ENCODE measurements at places on chromosomes 13 and 19.

- peak; percentile 64 for DNase-seq
These were observed 8.2 kb downstream of the GPC5 start for GRCh38 chr13:91406619-91407018.

DNA sequence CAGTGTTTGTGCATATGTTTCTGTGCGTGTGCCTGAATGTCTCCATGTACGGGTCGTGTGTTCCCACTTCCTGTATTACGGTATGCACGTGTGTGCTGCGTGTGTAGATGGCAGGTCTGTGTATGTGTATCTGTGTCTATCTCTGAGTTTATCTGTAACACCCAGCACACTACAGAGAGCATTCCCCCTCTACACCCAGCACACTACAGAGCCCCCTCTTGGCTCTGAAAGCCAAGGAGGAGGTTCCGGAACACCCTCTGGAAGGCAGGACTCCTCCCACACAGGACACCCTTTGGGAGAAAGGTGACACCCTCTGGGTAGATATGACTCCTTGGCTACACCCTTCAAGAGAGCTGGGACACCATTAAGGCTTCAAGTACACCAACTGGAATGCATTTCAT lies 2.1 kb upstream of the ERFL start:
- DNase-seq, result no peak

DNA sequence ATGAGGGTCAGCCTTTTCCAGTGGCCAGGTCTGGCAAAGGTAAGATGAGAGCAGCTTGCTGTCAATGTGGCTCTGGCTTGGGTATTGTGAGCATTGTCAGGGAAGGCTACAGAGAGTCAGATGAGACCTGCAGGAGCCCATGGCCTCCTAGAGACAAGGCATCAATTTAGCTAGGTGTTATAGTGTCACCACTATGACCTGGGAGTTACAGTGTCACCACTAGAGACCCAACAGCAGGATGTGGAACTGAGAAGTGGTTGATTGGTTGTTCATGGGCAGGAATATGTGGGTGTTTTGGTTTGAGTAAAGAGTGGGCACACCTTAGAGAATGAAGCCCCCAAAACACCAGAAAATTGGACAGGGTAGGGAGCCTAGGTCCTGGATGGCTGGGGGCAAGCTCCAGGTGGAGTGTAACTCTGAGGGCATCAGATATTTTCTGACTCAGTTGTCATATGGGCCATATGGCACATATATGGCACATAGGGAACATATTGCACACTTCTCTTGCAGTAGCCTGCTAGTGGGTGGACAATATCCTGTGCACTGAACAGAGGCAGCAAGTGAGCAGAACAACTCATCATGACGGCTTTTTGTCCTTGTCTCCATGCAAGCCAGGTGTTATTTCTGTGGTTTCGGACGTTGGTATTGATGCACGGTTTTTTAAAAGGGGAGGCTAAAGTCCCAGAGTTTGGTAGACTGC lies 46.3 kb upstream of the CEACAM21 start:
- DNase-seq, result no peak

- DNase-seq, result no peak
These were observed 69.2 kb downstream of the NALCN start for GRCh38 chr13:101346942-101347728.

DNA sequence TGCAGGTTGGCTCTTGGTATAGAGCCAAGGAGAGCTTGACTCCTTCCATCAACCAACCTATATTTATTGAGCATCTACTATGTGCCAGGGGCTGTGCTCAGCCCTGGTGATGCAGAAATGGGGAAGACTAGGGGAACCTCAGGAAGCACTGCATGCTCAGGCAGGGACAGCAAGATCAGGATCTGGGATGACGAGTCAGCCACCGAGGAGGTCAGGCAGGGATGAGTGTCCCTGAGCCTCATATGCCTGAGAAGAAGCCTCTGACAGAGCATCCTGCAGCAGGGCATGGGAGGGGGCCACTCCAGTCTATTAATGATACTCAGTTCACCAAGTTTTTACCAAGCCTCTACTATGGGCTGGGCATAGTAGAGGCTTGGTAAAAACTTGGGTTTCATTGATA lies 158.1 kb downstream of the KATNAL1 start:
- no peak for DNase-seq

- no peak for DNase-seq
These were observed 81.2 kb downstream of the NHLRC3 start for GRCh38 chr13:39119422-39119821.

DNA sequence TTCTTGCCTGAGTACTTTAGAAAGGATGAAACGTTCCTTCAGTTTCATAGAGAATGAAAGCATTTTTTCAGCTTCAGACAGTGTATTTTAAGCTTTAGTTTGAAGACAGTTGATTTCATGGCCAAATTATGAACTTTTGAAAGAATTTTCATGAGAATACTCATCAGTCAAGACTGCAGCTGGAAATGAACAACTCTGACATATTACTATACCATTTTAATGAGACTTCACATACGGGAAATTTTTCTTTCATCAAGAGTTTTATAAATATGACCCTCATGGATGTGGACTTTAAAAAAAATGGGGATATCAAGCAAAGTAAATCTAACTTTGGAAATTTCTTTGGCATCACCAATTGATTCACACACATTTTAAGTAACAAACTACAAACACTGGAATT lies 6.4 kb downstream of the LATS2 start:
- DNase-seq, result no peak

GRCh38 chr13:102277286-102277685 lies 124.6 kb downstream of the FGF14 start:
- no peak for DNase-seq

DNA sequence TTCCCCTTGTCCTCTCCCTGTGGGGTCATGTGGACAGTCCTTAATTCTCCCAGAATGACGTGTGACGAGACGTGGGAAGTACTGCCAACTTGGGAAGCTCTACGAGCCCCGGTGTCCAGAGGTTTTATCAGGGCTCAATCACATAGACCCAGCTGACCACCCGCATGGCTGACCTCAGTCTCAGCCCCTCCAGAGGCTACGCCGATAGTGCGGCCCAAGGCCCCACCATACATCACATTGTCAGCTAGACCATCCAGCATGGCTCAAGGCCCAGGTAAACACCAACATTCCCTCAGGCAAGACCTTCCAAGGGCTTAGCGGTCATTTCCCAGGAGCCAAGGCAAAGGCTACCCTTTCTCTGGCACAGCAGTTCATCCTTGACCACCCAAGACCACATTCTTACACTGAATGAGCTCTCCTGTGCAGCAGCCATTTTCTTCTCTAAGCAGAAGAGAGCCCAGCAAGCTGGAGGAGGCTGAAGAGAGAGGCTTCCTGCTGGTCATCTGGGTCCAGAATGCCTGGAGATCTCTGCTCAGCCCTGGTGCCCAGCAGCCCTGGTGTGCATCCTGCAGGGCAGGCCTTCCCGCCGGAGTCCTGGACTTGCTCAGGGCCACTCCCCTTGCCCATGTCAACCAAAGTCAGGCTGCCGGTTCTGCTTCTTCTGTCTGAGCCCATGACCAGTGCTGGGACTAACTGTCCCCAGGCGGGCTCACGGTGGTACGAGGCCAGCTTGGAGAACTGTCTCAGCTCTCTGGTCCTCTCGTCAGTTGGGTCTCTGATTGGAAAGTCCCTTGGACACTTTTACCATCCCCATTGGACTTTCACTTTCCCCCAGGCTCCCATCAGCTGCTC lies 7.9 kb upstream of the F10 start:
- no peak for DNase-seq

GRCh38 chr13:41631296-41631965 lies 174.1 kb downstream of the RGCC start:
- DNase-seq, result no peak

GRCh38 chr19:3550947-3551791 lies 6.2 kb downstream of the MFSD12 start:
- DNase-seq, result no peak

GRCh38 chr13:46871557-46871956 lies 25.3 kb downstream of the HTR2A start:
- no peak for DNase-seq

- no peak for DNase-seq
These were observed 134.5 kb downstream of the LMO7 start for GRCh38 chr13:75770592-75771011.

GRCh38 chr13:46045424-46045823 lies 7.1 kb downstream of the ZC3H13 start:
- no peak for DNase-seq

DNA sequence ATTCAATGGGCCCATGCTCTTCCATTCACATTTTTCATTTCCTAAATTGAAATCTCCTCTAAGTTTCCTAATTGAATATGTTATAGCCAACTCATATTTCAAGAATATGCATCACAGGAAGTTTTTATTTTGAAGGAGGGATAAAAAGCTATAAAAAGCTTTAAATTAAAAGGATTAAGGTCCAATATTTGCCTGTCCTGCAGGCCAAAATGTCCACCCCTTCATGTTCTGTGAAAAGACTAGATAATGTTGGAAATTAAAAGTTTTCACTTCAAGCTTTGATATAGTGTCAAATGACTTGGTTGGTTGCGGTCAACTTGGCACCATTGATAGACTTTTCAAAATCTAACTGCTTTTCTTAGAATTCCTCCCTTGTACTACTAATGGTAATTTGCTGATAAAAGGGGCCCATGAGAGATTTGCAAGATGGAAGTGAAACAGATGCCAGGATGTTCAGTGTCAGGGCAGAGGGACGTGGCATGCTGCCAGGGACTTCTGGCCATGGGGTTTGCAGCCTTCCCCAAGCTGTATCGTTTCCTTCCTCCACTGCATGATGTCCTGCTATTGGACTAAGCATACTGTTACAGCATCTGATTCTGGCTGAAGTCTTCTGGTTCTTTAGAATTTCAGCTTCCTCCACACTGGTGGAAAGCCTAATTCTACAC lies 547.3 kb upstream of the MIR17HG start:
- no peak for DNase-seq

- DNase-seq, result no peak
These were observed 28.3 kb downstream of the ZNF507 start for GRCh38 chr19:32373585-32374295.

- no peak for DNase-seq
These were observed 458.9 kb downstream of the COG6 start for GRCh38 chr13:40114305-40114896.

DNA sequence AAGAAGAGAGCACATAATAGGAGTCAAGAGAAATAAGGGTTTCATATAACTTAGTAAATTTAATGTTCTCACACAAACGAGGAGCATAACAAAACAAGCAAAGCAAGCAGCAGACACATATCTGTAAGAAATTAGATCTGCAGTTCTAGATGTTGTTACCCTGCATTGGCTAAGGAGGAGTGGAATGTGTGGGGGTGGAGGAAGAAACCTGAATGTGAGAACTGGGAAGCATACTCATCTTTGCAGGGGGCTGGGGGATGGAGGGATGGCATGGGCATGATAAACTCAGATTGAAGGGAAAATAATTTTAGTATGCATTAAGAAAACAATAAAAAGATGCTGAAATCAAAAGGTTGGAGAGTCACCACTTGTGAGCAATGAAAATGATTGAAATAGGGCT lies 255.0 kb downstream of the LIG4 start:
- DNase-seq, result no peak

DNA sequence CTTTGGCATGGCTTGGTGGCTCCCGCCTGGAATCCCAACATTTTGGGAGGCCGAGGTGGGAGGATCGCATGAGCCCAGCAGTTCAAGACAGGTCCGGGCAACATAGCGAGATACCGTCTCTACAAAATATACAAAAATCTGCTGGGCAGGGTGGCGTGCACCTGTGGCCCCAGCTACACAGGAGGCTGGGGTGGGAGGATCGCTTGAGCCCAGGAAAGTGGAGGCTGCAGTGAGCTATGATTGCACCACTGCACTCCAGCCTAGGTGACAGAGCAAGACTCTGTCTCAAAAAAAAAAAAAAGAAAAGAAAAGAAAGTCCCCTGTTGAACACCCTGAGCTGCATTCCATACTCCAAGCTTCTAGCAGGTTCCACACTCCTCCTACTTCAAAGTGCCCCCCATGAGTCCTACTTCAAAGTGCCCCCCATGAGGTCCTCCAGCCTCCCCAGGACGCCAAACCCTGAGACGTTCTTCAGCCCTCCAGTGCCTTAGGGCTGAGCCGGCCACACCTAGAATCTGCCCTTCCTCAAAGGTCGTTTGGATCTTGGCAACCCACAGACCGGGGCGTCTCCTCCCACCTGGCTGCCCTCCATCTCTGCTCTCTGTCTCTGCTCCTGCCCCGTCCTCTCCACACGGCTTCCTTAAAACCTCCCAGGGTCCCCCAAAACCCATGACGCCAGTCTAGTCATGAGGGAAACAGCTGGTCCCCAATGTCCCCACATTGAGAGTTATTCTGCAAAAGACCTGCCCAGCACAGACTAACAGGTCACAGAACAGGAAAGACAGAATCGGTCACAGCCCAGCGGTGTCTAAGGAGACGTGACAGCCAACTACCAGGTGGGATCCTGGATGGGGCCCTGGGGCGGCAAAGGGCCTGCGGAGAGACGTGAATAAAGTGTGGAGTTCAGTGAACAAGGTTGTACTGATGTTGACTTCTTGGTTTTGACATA lies 4.8 kb downstream of the TJP3 start:
- no peak for DNase-seq

- no peak for DNase-seq
These were observed 131.4 kb downstream of the TNFRSF19 start for GRCh38 chr13:23701636-23702035.

- no peak for DNase-seq
These were observed 72.3 kb downstream of the C1QTNF9 start for GRCh38 chr13:24381541-24382265.

DNA sequence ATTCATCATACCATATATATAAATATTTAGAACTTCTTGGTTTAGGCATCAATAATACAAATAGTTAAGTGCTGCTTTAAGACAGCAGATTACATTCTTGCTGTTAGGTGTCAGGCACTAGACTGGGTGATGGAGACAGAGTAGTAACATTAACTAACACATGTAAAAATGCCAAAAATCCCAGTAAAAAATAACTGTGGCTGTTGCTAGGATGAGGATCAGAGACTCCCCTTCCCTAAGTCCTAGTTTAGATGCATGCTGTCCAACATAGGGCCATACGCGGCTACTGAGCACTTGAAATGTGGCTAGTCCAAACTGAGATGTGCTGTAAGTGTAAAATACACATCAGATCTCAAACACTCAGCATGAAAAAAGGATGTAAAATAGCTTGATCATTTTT lies 94.7 kb downstream of the CDADC1 start:
- DNase-seq, result no peak

- no peak for DNase-seq
These were observed 349.2 kb upstream of the KLHL1 start for GRCh38 chr13:70457474-70457873.

DNA sequence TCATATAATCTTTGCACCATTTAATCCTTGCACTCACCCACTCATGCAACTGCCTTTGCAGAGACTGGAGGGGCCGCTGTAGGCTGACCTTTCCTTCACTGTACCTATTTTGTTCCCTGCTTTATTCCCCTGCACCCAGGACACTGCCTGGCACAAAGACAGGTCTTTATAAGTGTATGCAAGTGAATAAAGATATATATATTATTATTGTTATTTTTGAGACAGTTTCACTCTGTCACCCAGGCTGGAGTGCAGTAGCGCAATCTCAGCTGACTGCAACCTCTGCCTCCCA lies 3.8 kb downstream of the ALOX5AP start:
- DNase-seq, result no peak

- no peak for DNase-seq
These were observed 364 bp downstream of the CKM start for GRCh38 chr19:45322311-45322710.

- no peak for DNase-seq
These were observed 8.4 kb upstream of the COMP start for GRCh38 chr19:18799389-18799970.

GRCh38 chr19:46378268-46378667 lies 31.4 kb downstream of the PPP5C start:
- DNase-seq, result no peak

GRCh38 chr19:10037367-10037766 lies 24.1 kb downstream of the RDH8 start:
- no peak for DNase-seq

Measured in activated CD4-positive, alpha-beta T cell treated with anti-CD3 and anti-CD28 coated beads, Interleukin-2, Interleukin-6, amounts not matched to agents 100 ng/mL and 50 ng/mL, durations not matched to agents 16 hours and 8 hours (primary cell).